Adipose tissue (tissue), 3 donors: ENCODE measurements at places on chromosomes 1 and 21. TPM values are rescaled to one million over a fixed set of nuclear protein-coding genes. Genes with fewer than 3 reads are reported as not detected.

Gene CTXND2
- polyA plus RNA-seq = not detected

Gene AKT3
- 27.2 TPM for polyA plus RNA-seq

Gene S100A6
- 3,055 TPM for polyA plus RNA-seq

Gene G0S2
- 4,779 TPM for polyA plus RNA-seq

Gene ADORA1
- polyA plus RNA-seq = 9.8 TPM

Gene TNNT2
- polyA plus RNA-seq = 1.1 TPM
